ENCODE measurements at places on chromosomes 7 and 10.

DNA sequence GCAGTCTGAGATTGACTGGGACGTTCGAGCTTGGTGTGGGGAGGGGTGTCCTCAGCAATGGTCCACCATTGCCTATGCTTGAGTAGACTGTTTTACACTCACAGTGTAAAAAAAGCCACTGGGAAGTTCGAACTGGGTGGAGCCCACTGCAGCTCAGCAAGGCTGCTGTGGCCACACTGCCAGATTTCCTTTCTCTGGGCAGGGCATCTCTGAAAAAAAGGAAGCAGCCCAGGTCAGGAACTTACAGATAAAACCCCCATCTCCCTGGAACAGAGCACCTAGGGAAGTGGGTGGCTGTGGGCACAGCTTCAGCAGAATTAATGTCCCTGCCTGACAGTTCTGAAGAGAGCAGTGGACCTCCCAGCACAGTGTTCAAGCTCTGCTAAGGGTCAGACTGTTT is 80.3 kb downstream of the BICC1 start:
- no peak for DNase-seq

- peak; percentile 58 for DNase-seq
Measured at GRCh38 chr7:136114966-136115762, 138.0 kb upstream of the MTPN start.

GRCh38 chr7:50782375-50783208 is at the start of gene GRB10:
Gene GRB10 (minus strand): TSS chr7:50782896. CDS start chr7:50732322, 50,574 bp downstream.
- peak; percentile 36 for DNase-seq

GRCh38 chr7:95687759-95688343 is 84.5 kb upstream of the DYNC1I1 start:
- DNase-seq = peak; percentile 67

DNA sequence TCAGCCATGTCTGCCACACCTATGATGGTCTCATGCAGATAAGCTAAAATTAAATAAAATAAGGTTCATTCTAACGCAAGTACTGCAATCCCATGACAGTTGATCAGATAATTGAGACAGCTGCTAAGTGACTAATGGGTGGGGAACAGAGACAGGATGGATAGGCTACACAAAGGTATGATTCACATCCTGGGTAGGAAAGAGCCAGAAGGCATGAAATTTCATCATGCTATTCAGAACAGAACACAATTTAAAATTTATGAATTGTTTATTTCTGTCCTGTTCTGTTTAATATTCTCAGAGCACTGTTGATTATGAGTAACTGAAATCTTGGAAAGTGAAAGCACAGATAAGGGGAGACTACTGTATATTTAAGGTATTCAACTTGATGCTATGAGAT is 381.8 kb upstream of the SORCS1 start:
- peak; percentile 80 for DNase-seq

- DNase-seq = no peak
Measured at GRCh38 chr10:74932648-74933047, 106.2 kb downstream of the KAT6B start.

DNA sequence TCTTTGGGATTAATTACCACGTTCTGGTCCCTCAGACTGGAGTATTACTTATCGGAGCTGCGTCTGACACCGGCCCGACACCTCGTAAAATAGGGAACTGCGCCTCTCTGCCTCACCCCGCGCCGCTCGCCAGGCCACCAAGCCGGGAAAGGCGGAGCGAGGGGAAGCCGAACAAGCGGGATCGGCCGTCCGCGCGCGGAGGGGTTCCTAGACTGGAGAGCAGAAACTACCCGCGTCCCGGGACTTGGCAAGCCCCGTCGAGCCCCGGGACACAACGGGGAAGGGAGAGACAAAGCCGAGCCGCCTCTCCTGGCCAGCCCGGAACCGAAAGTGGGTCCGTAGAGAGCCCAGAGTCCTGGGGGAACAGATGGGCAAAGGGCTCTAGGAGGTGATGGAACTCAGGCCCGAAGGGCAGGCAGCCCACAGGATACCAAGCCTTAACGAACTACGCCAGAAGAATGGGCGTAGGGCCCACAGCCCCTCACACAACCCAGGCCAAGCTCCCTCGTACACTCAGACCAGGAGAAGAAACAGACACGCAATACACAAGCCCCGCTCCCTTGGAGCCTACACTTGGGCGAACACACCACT is 6.5 kb downstream of the LBX1 start:
- no peak for DNase-seq

DNA sequence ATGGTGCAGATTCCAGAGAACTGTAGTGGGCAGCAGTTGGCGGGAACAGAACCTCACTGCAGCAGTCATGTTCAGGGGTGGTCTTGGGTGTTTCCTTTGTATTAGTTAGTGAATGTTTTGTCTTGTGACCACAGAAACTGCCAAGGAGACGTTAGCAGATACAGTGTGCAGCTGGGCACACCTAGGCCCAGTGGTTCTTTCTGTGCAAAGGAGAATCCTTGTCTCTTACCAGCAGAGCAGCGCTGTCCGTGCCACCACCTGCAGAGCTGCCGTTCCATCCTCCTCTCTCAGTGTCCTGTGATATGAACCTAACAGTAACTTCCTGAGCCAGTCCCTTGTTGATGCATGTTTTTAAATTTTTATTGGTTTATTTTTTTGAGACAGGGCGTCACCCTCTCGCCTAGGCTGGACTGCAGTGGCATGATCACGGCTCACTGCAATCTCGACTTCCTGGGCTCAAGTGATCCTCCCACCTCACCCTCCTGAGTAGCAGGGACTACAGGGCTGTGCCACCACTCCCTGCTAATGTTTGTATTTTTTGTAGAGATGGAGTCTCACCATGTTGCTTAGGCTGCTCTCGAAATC is 60.6 kb downstream of the WDR37 start:
- DNase-seq = no peak
